ENCODE measurements at places on chromosomes 4 and X.
A peak's percentile ranks its signal among the peaks of the same experiment; 100 is the strongest.

DNA sequence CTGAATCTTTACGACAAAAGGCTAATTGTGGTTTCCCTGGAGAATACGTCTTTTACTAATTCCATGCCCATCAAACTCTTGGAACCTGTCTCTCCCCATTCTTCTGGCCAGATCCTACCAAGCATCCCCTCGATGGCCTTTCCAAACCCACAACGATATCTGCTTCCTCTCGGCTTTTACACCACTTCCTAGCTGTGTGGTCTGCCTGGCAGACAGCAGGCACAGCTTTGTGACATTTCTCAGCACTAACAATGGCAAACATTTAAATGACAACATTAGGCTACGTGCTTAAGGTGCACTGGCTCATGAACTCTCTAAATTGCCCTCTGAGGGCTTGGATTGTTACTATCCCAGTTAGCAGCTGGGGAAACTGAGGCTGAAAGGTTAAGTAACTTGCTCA lies 141.0 kb downstream of the NSUN7 start:
- no peak for DNase-seq

DNA sequence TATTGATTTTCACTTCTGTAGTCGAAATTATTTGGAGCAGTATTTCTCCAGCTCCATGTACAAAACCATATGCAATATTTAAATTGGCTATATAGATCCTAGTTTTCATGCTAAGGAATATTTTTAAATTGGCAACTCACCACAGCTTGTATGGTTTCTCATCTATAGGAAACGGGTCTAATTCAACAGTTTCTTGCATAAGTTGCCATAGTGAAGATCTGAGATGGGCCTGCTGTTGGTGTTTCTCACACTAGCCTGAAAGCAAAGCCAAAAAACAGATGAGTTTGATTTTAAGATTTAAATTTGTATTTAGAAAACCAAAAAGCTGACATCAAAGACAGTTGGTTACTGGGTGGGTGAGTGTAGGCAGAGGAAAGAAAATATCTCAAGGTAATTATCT lies 5.5 kb downstream of the MAPK10 start:
- DNase-seq, result no peak

DNA sequence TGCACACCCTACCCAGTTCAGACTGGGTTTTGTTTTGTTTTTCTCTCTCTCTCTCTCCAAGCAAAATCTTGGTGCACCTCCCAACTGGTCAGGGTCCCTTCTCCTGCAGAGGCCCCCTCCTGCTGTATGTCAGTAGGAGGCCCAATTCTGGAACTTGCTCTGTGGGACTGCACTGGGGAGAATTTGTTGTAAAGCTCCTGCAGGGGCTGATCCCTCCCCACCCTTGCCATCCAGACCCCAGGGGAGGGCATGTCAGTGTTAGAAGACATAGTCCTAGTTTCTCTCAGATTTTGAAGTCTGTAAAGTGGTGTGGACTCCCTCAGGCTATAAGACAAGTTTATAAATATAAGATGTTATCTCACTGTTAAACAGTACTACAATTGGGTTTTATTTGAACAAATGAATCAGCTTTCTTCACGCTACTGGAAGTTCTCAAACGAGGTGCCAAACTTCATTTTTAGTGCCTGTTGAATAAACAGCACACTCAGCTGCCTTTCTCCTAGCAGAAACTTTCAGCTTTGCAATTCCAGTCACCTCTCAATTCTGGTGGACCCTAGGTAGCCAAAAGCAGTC lies 88.6 kb upstream of the FRMPD3 start:
- no peak for DNase-seq

- no peak for DNase-seq
Measured at GRCh38 chr4:3745886-3746656, 20.1 kb upstream of the ADRA2C start.

DNA sequence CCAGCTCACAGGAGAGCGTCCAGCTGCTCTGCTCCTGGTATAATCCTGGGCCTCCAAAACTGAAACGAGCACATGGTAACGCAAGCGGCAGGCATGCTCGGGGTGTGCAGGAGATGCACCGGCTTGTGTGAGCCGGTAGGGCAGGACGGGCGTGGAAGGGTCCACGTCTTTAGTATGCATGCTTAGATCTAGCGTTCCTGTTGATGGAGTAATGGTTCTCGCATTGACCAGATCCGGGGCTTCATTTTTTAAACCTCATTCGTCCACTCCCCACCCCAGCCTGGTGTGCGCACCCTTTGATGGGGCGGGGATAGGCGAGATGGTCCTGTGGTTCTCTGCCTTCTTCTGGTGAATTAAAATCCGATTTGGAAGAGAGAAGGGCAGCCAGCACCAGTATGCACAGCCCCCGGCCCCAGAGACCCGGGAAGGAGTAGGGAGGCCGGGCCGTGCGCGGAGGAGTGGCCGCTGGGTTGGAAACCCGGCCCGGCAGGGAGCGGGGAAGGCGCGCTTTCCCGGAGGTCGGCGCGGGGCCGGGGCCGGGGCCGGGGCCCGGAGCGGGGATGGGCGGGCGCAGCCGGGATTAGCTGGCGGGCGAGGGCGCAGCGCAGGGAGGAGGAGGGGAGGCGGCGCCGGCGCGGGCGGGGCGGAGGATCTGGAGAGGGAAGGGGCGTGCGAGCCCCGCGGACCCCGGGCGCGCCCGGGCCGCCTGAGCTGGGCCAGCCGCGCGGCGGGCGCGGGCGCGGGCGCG lies 39.9 kb downstream of the FAM149A start:
- DNase-seq, result peak; percentile 21

- DNase-seq, result no peak
Measured at GRCh38 chrX:13547671-13548070, 21.7 kb upstream of the EGFL6 start.

- no peak for DNase-seq
Measured at GRCh38 chrX:20988804-20989203, 385.4 kb upstream of the CNKSR2 start.

DNA sequence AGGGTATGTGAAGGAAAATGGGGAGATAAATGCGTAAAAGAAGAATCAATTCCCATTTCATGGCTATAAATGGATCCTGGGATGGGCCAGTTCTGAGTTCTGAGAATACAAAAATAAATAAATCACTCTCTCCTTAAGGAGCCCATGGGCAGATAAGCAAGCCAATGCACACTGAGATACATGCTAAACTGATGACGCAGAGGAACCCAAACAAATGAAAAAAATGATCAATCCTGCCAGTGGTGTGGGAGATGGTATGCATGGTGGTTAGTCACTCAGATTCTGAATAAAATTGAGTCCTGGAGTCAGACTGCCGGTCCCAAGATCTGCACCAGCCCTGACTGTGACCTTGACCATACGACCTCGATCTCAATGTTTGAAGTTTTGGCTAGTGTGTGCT lies 59.7 kb downstream of the NEIL3 start:
- DNase-seq, result no peak

GRCh38 chrX:133786382-133786781 lies 199.0 kb downstream of the GPC3 start:
- peak; percentile 16 for DNase-seq

DNA sequence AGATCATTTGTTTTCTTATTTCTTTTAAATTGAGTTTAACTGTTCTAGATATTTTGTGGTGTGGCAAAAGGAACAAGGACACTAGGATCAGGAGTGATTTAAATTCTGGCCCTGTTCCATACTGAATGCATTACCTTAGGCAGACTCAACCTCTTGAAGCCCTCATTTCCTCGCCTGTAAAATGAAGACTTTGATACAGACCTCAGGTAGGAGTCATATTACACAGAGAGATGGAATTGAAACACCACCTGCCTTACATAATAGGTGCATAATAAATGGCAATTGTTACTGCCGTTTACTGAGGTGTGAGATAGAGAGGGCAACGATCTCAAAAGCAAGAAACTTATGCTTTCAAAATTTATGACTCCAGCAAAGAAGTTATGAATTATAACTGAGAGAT lies 28.2 kb upstream of the RASSF6 start:
- no peak for DNase-seq

GRCh38 chr4:147928400-147928799 lies 196.5 kb downstream of the ARHGAP10 start:
- no peak for DNase-seq

DNA sequence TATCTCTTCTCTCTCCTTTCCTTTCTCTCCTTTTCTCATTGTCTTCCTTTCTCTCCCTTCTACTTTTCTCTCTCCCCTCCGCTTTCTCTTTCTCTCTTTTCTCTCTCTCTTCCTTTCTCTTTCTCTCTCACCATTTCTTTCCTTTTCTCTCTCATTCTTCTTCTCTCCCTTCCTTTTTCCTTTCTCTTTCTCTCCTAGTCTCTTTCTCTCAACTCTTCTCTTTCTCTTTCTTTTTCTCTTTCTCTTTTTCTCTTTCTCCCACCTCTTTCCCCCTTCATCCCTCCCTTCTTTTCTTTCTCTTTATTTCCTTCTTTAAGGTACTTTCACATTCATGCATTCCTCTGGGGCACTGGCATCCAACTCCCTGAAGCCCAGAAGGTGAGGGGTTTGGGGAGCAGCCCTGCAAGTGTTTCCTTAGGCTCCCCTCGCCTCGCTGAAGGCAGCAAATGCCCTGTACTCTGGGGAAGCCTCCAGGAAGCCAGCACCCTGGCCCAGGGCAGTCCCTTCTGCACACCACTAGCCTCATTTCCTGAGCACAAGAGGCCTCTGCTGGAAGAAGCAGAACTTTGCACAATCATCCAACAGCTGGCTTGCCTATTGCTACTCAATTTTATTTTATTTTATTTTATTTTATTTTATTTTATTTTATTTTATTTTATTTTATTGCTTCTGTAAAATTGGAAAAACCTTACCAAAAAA lies 124.2 kb downstream of the NFKB1 start:
- peak; percentile 53 for DNase-seq

DNA sequence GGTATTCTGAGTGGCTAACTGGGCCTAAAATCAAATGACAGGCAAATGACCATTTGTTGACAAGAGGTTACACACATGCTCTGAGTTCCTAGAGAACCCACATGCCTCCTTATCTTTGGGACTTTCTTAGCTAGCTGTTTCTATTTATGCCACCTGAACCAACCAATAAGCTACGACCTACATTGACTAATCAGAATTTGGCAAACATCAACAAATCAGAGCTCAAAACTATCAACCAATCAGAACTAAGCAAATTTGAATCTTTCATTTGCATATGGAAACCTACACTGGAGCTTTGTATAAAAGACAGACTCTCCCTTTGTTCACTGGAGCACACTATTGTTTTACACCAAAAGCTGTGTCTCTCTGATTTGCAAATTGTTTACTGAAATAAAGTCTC lies 192.0 kb downstream of the CXXC4 start:
- DNase-seq, result no peak

DNA sequence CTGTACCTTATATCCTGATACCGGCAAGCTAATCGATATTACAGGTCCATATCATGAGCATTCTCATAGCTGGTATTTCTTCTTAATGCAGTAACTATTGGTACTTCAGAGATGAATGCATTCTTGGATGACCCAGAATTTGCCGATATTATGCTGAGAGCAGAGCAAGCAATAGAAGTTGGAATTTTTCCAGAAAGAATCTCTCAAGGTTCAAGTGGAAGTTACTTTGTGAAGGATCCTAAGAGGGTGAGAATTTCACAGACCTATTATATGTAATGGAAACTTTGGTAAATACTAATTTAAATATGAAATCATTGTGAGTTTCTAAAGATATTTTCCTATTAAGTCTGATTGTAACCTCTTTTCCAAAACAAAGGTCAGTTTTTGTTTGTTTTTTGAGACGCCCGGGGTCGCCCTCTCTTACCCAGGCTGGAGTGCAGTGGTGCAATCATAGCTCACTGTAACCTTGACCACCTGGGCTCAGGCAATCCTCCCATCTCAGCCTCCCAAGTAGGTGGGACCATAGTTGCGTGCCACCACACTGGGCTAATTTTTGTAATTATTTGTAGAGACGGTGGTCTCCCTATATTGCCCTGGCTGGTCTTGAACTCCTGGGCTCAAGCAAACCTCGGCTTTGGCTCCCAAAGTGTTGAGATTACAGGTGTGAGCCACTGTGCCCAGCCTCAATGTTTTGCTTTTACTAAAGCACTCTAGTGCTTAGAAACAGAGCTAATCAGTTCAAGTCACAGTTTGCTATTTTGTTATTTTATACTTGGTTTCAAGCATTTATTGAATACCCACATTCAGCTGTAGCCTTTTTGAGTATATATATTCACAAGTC lies 18.6 kb downstream of the PI4K2B start:
- no peak for DNase-seq

GRCh38 chr4:141132709-141133145 lies 542 bp downstream of the RNF150 start:
- no peak for DNase-seq

DNA sequence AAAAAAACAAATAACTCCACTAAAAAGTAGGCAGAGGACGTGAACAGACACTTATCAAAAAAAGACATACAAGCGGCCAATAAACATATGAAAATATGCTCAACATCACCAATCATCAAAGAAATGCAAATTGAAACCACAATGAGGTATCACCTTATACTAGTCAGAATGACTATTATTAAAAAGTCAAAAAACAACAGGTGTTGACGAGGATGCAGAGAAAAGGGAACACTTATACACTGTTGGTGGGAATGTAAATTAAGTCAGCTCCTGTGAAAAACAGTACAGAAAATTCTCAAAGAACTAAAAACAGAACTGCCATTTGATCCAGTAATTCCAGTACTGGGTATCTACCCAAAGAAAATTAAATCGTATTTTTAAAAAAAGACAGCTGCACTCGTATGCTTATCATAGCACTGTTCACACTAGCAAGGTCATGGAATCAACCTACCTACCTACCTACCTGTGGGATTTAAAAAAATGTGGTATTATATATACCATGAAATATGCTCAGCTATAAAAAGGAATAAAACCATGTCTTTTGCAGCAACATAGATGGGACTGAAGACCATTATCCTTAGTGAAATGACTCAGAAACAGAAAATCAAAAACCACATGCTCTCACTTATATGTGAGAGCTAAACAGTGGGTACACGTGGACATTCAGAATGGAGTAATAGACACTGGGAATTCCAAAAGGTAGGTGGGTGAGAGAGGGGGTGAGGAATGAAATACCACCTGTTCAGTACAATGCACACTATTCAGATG lies 24.8 kb upstream of the PTPN13 start:
- no peak for DNase-seq

All from KBM-7 (cell line).